ENCODE measurements at places on chromosomes 3 and 15. TPM values are rescaled to one million over a fixed set of nuclear protein-coding genes. Genes with fewer than 3 reads are reported as not detected.

NANOGP8 gene
- 49.6 TPM for total RNA-seq

NPTN gene
- 121 TPM for total RNA-seq

ZDHHC23 gene
- 14.8 TPM for total RNA-seq

PCSK6 gene
- 6.7 TPM for total RNA-seq

ST8SIA2 gene
- 2.0 TPM for total RNA-seq

Measured in GM23338 (cell line).